Hematopoietic multipotent progenitor cell treated with erythropoietin and hydrocortisone succinate and interleukin-3 and kit ligand, for 17 days (in vitro differentiated cells): ENCODE measurements at places on chromosomes 1 and 21.
A peak's percentile ranks its signal among the peaks of the same experiment; 100 is the strongest.

DNA sequence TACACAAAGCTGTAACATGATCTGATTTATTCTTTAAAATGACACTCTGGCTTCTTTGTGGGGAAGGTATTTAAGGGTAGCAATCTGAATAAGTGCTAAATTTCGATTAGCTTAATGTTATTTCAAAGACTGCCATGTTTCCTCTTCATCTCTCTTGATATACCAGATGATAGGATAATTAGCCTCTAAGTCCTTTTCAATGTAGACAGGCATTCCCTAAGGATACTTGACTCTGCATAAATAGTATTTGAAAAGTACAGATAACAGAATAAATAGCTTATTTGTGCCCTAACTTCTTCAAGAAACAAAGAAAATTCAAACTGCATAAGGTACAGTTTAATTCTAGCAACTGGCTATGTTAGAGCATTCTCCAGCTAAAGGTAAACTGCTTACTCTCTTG, 46.2 kb downstream of the ARHGAP29 start:
- DNase-seq, result no peak

DNA sequence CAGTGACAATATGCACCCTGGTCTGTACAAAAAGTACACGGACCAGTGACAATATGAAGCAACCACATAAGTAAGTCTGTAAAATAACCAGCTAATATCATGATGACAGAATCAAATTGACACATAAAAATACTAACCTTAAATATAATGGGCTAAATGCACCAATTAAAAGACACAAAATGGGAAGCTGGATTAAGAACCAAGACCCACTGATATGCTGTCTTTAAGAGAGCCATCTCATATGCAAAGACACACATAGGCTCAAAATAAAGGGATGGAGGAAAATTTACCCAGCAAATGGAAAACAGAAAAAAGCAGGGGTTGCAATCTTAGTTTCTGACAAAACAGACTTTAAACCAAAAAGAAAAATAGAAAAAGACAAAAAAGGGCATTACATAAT, 70.4 kb upstream of the VCAM1 start:
- DNase-seq, result no peak

DNA sequence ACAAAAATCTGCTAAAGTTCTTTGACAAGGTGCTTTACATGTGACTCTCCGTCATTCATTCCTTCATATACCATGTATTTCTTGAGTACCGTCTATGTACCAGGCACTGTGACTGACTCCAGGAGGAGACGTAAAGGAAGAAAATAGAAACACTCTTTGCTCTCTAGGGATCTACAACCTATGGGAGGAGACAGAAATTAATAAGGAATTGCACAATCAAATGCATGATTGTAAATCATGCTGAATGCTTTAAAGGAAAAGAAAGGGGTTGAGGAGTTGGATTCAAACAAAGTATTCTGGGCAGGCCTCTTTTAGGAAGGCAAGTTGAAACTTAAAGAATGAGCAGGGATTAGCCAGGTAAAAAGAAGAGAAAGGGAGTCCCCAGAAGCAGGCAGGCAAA, 239.1 kb upstream of the FGGY start:
- DNase-seq, result no peak

DNA sequence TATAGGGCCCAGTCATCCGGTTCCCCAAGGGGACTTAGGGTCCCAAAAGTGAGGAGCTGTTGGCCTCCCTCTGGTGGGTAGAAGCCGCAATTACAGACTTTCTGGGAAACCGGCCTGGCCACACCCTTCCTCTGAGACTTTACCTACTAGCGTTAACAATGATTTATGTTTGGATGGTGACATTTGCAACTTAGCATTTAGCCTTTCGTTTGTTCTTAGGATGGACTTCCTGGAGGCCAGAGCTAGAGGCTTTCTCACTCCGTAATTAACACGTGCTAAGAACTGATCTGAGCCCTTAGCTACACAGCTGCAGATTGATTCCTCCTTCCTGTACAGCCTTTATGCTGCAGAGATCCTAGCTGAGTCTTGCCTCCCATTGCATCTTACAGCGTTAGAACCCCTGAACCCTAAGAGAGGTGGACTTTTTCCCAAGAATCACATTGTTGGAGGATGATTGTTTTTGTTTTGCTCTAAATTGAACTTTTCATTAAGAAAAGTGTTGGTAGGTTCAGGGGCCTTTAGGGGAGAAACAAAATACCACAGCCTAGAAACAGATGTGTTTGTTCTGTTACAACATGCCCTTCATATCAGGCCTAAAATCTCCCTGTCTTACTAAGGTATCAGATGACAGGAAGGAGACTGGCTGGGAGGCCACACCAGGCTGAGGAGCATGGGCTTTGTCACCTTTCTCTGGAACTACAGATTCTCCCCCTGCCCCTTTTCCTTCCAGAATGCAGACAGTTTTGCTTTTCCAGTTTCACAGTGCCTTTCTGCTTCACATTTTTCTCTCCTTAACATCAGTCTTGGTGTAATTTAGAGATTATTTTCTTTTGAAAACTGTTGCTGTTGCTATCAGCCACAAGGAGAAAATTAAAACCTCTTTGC, 1.9 kb downstream of the S100A11 start:
- DNase-seq, result peak; percentile 51

DNA sequence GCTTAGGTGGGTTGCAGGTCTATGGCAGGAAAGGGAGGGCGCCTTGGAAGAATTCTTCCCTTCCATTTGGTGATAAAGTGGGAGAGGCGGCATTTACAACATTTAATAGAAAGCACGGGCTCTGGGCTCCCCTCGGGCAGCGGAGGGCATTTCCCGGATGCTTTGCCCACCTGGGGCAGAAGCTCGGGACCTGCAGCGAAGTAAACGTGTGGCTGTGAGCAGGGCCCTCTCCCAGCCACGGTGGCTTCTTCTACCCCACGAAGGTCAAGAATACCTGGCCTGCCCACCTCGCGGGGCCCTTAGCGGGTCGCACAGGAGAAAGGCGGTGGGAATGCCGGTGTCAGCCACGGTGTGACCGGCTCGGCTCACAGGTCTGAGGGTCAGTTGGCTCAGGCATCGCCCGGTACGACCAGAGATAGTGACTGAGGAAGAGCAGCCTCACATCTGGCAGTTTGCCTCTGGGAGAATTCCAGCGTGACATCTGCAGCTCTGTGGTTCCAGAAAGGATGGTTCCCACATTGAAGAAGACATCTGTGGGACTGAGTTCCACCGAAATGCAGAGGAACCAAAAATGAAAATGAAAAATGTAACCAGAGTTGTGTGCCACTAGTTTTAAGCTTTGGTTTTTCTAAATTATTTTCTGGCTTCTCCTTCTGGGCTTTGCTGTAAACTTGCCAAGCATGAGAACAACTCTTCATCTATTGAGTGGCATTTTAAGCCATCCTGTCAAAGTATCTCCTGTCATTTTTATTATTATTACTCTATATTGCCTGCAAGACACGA, 720 bp upstream of the F3 start:
- no peak for DNase-seq

- no peak for DNase-seq
These were observed 7.9 kb upstream of the CLDN14 start for GRCh38 chr21:36487641-36488307.
